ENCODE measurements at places on chromosomes 5 and 9.
A peak's percentile ranks its signal among the peaks of the same experiment; 100 is the strongest.

- H3K27me3 ChIP-seq, result no peaks in the 10 kb centered on the region
- H3K4me3 ChIP-seq, result no peak overlapping the region
- no peaks in the 10 kb centered on the region for H3K4me1 ChIP-seq
Measured at GRCh38 chr5:162911873-162912272, 525.5 kb upstream of the CCNG1 start.

- no peak overlapping the region for H3K27ac ChIP-seq
- H3K4me3 ChIP-seq, result no peak overlapping the region
- no peaks in the 10 kb centered on the region for H3K27me3 ChIP-seq
- DNase-seq, result peak; percentile 15
Measured at GRCh38 chr5:38497946-38498345, 58.5 kb downstream of the LIFR start.

GRCh38 chr9:132582786-132583583 is 579 bp downstream of the BARHL1 start:
- peaks cover 54% of the 10 kb centered on the region for H3K4me1 ChIP-seq
- no peak for DNase-seq
- H3K36me3 ChIP-seq, result no peaks in the 10 kb centered on the region
- H3K4me3 ChIP-seq, result peak overlapping the region; percentile 32
- H3K27me3 ChIP-seq, result peaks cover 100% of the 10 kb centered on the region

GRCh38 chr5:140840978-140841962 is at the start of gene PCDHA8:
Gene PCDHA8 (plus strand): TSS chr5:140841187. CDS start chr5:140841322, 135 bp downstream.
- H3K4me1 ChIP-seq, result no peaks in the 10 kb centered on the region
- H3K27me3 ChIP-seq, result no peaks in the 10 kb centered on the region
- peak; percentile 88 for DNase-seq
- no peak within 1 kb of the TSS for H3K4me3 ChIP-seq

DNA sequence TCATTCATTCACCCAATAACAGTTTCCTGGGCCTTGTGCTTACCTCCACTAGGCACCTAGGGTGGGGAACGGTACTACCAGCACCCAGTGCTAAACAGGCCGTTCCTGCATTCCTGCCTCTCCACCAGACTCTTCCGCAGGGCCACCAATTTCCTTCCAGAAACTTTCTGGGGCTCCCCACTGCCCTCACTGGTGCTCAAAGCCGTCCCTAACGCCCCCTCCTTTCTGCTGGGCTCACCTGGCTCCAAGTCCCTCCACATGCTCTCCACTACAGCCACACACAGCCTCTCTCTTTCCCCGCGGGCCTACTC is 1.4 kb downstream of the PHF19 start:
- H3K27ac ChIP-seq, result peak overlapping the region; percentile 92
- peak; percentile 68 for DNase-seq
- H3K27me3 ChIP-seq, result peaks cover 8% of the 10 kb centered on the region
- H3K4me3 ChIP-seq, result peak overlapping the region; percentile 89
- peaks cover 44% of the 10 kb centered on the region for H3K4me1 ChIP-seq

DNA sequence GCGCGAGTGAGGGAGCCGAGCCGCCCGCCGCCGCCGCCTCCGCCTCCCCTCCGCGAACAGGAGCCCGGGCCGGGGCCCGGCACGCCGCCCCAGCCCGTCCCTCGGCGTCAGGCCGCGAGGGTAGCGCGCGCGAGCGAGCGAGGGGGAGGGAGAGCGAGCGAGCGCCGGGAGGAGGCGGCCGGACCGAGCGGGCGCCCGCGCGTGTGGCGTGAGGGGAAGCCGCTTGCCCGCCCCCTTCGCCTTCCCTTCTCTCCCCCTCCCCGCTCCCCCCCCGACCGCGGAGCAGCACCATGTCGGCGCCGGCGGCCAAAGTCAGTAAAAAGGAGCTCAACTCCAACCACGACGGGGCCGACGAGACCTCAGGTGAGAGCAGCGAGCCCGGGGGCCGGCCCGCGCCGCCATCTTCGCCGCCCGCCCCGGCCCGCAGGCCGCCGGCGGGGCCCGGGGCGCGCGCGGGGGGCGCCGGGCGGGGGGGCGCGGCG is 312 bp downstream of the SET start:
- no peaks in the 10 kb centered on the region for H3K27me3 ChIP-seq
- H3K4me3 ChIP-seq, result peak overlapping the region; percentile 60
- H3K36me3 ChIP-seq, result peaks cover 38% of the 10 kb centered on the region
- H3K27ac ChIP-seq, result peak overlapping the region; percentile 59
- peaks cover 50% of the 10 kb centered on the region for H3K4me1 ChIP-seq
- DNase-seq, result no peak

DNA sequence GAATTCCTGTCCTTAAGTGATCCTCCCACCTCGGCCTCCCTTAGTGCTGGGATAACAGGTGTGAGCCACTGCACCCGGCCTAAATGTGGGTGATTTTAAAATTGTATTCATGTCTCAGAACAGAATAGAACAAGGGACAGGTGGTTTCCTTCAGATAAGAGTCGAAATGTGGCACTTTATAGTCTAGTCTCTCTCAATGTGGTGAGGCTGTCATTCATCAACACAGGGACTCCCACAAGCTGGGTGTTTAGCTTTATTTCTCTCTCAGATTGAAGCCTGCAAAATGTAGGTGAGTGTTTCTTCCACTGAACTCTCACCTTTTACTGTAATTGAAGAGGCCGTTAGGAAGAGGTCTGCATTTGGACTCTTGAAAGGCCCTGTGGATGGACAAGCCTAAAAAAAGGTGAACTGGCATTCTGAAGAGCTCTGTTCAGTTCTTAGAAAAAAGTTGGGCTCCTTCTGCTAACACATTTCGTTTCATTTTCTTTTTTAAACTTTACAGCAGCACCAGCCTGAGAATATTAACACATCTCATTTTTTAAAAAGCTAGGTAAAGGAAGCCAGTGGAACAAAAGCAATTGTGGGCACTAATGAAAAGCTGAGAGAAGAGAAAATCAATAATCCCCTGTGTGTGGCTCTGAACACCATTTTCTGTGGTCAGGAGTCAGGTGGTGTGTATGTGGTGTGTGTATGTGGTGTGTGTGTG is 126.2 kb upstream of the SLC28A3 start:
- no peak overlapping the region for H3K4me3 ChIP-seq
- H3K27ac ChIP-seq, result no peak overlapping the region
- no peaks in the 10 kb centered on the region for H3K27me3 ChIP-seq
- H3K4me1 ChIP-seq, result no peaks in the 10 kb centered on the region
- DNase-seq, result no peak

- no peak for DNase-seq
- H3K27ac ChIP-seq, result no peak overlapping the region
- no peaks in the 10 kb centered on the region for H3K4me1 ChIP-seq
- H3K4me3 ChIP-seq, result no peak overlapping the region
- peaks cover 7% of the 10 kb centered on the region for H3K36me3 ChIP-seq
- no peaks in the 10 kb centered on the region for H3K27me3 ChIP-seq
Measured at GRCh38 chr5:177539411-177539810, 15.0 kb downstream of the FAM193B start.

DNA sequence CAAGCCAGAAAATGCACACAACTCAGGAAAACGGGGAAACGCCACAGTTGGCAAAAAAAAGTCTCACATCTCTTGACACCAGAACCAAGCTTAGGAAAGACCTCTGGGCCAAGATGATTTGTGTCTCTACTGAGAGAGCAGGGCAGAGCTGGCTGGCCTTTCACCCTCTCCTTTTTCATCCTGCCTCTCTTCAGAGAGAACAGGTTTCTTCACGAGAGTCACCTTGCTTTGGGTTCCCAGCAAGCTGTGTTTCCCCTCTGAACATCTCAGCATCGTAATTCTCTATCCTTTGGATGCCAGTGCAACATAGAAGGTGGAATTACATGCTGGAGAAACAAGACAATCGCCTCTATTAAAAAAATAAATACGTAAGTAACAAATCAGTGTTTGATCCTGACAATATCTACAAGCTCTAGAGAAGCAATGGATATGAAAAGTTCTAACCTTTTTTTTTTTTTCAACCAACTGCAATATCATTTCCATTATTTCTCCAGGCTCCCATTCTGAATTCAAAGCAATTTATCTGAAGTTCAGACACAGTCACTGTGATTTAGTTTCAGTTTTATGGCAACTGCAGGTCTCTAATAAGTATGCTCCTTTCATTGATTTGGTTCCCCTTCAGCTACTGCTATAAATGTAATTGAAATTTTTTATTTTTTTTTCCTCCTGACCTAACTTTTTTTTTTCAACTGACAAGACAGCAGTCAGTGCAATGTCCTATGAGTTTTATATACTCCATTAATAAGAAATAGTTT is 708.6 kb downstream of the DTWD2 start:
- H3K4me3 ChIP-seq, result no peak overlapping the region
- no peaks in the 10 kb centered on the region for H3K36me3 ChIP-seq
- DNase-seq, result no peak
- H3K27ac ChIP-seq, result no peak overlapping the region
- H3K27me3 ChIP-seq, result no peaks in the 10 kb centered on the region

- no peak overlapping the region for H3K27ac ChIP-seq
- H3K4me3 ChIP-seq, result no peak overlapping the region
- no peaks in the 10 kb centered on the region for H3K36me3 ChIP-seq
- H3K4me1 ChIP-seq, result no peaks in the 10 kb centered on the region
- H3K27me3 ChIP-seq, result no peaks in the 10 kb centered on the region
Measured at GRCh38 chr9:83413367-83413766, 124.8 kb downstream of the FRMD3 start.

GRCh38 chr9:18795947-18796671 is 236.9 kb downstream of the SAXO1 start:
- no peak overlapping the region for H3K27ac ChIP-seq
- no peaks in the 10 kb centered on the region for H3K27me3 ChIP-seq
- H3K4me3 ChIP-seq, result no peak overlapping the region
- H3K4me1 ChIP-seq, result no peaks in the 10 kb centered on the region

DNA sequence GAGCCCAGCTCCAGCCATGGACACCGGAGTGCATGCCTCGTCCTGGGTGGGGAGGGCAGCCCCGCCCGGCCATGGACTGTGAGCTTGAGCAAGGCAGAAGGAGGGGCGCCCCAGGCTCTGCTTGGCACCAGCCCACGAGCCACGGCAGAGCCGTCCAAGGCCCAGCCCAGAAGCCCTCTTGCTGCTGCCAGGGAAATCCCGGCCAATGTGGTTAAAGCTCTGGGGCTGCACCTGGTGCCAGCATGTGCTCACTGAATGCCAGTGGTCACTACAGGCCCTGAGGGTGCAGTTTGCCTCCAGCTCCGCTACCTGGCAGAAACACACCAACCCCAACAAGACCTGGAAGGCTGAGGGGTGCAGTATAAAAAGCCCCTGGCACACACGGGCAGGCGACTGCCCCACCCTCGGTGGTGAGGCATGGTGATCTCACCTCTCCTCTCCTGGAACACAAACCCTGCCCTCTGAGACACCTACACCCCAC is 11.8 kb downstream of the BRD3 start:
- peaks cover 10% of the 10 kb centered on the region for H3K36me3 ChIP-seq
- H3K4me3 ChIP-seq, result no peak overlapping the region
- no peaks in the 10 kb centered on the region for H3K4me1 ChIP-seq
- DNase-seq, result no peak
- no peaks in the 10 kb centered on the region for H3K27me3 ChIP-seq

- no peaks in the 10 kb centered on the region for H3K4me1 ChIP-seq
- no peaks in the 10 kb centered on the region for H3K36me3 ChIP-seq
- H3K27ac ChIP-seq, result no peak overlapping the region
- no peaks in the 10 kb centered on the region for H3K27me3 ChIP-seq
- no peak for DNase-seq
- no peak overlapping the region for H3K4me3 ChIP-seq
Measured at GRCh38 chr9:82091100-82091499, 102.5 kb downstream of the SPATA31D1 start.

DNA sequence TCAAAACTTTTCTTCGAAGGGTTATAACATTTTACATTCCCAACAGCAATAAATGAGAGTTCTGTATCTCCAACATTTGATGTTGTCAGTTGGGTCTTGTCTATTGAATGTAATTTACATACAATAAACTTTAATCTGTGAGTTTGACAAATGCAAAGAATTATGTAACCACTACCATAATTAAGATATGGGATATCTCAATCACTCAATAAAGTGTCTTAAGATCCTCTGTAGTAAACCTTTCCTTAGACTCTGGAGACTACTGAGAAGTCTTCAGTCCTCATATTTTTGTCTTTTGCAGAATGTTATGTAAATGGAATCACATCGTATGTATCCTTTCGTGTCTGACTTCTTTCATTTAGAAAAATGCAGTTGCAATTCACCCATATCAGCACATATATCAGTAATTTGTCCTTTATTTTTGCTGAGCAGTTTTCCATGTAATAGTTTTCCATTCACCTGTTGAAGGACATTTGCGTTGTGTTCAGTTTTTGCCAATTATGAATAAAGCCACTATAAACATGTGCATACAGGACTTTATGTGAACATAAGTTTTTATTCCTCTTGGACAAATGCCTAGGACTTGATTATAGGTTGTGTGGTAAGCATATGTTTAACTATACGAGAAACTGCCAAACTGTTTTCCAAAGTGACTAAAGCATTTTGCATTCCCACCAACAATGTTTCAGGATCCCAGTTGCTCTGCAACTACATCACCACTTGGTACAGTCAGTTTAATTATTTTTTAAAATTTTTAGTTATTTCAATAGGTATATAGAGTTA is 784.6 kb upstream of the ZNF608 start:
- H3K36me3 ChIP-seq, result no peaks in the 10 kb centered on the region
- no peak overlapping the region for H3K27ac ChIP-seq
- no peak for DNase-seq

GRCh38 chr9:96574931-96575351 is 44.7 kb downstream of the CDC14B start:
- no peaks in the 10 kb centered on the region for H3K4me1 ChIP-seq
- H3K4me3 ChIP-seq, result no peak overlapping the region
- 0 out of 2 replicates have a peak overlapping the region, but pooled peaks have one; percentile 18 for H3K27ac ChIP-seq
- H3K36me3 ChIP-seq, result no peaks in the 10 kb centered on the region
- no peaks in the 10 kb centered on the region for H3K27me3 ChIP-seq
